ENCODE measurements at places on chromosomes 5 and 9. TPM values are rescaled to one million over a fixed set of nuclear protein-coding genes. Genes with fewer than 3 reads are reported as not detected.

GRCh38 chr5:171669571-171669970, 116.0 kb upstream of the SMIM23 start:
- no peak overlapping the region for H3K4me3 ChIP-seq
- H3K27ac ChIP-seq = no peak overlapping the region
- H3K4me1 ChIP-seq = no peaks in the 10 kb centered on the region
- H3K36me3 ChIP-seq = no peaks in the 10 kb centered on the region
- H3K27me3 ChIP-seq = no peaks in the 10 kb centered on the region

DNA sequence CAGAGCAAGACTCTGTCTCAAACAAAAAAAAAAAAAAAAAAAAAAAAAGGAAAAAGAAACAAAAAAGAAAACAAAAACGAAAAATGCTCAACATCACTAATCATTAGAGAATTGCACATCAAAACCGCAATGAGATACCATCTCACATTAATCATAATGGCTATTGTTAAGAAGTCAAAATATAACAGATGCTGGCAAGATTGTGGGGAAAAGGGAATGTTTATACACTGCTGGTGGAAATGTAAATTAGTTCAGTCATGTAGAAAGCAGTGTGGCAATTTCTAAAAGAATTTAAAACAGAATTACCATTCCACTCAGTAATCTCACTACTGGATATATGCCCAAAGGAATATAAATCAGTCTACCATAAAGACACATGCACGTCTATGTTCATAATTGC, 50.4 kb upstream of the PRR16 start:
- no peak overlapping the region for H3K27ac ChIP-seq
- no peaks in the 10 kb centered on the region for H3K4me1 ChIP-seq
- H3K4me3 ChIP-seq = no peak overlapping the region

DNA sequence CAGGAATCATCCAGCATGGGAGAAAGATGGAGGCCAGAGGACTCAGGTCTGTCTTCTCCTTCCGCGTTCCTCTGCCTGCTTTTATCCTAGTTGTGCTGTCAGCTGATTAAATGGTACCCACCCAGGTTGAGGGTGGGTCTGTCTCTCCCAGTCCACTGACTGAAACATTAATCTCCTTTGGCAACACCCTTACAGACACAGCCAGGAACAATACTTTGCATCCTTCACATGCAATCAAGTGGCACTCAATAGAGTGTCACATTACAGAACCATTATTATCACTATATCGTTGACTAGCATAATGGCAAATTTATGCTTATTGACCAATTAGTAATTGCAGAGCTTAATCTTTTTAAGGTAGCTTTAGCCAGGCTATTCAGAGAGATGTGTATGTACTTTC, 64.8 kb downstream of the UNC13B start:
- peaks cover 43% of the 10 kb centered on the region for H3K4me1 ChIP-seq
- no peak overlapping the region for H3K27ac ChIP-seq
- no peak for DNase-seq
- H3K36me3 ChIP-seq = no peaks in the 10 kb centered on the region
- no peaks in the 10 kb centered on the region for H3K27me3 ChIP-seq

- H3K27ac ChIP-seq = no peak overlapping the region
- no peaks in the 10 kb centered on the region for H3K27me3 ChIP-seq
- no peaks in the 10 kb centered on the region for H3K36me3 ChIP-seq
- DNase-seq = no peak
Observed at GRCh38 chr5:163915481-163915961, 410.1 kb downstream of the MAT2B start.

- H3K27ac ChIP-seq = no peak overlapping the region
- DNase-seq = no peak
- H3K4me1 ChIP-seq = no peaks in the 10 kb centered on the region
- H3K36me3 ChIP-seq = no peaks in the 10 kb centered on the region
Observed at GRCh38 chr9:38224941-38225340, 155.9 kb upstream of the SHB start.

GRCh38 chr9:79976257-79977073, 404.7 kb downstream of the TLE4 start:
- DNase-seq = no peak
- H3K27me3 ChIP-seq = no peaks in the 10 kb centered on the region
- H3K36me3 ChIP-seq = no peaks in the 10 kb centered on the region
- H3K27ac ChIP-seq = peak overlapping the region; percentile 83

- DNase-seq = no peak
- H3K27ac ChIP-seq = no peak overlapping the region
- H3K4me1 ChIP-seq = peaks cover 24% of the 10 kb centered on the region
- H3K36me3 ChIP-seq = peaks cover 65% of the 10 kb centered on the region
- H3K27me3 ChIP-seq = no peaks in the 10 kb centered on the region
Observed at GRCh38 chr5:149616727-149617285, 35.5 kb downstream of the ARHGEF37 start.

DNA sequence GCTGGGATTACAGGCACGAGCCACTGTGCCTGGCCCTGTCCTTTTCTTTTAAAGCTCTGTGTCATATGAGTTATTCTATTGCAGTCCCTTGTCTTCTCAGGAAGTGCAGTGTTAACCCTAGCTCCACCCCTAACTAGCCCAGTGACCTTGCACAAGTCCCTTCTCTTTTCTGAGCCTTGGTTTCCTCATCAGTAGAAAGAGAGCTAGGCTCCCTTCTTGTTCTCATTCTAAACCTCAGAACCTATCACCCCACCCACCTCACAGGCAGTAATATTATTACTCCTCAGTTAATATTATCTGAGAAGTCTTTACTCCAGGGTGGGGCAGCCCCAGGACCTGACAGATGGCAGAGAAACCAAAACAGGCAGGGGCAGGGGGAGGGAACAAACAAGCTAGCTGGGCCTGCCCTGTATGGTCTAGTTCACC, 7.2 kb downstream of the CYFIP2 start:
- H3K4me1 ChIP-seq = peaks cover 3% of the 10 kb centered on the region
- no peak overlapping the region for H3K27ac ChIP-seq
- H3K27me3 ChIP-seq = no peaks in the 10 kb centered on the region
- no peak for DNase-seq

- DNase-seq = no peak
- no peak overlapping the region for H3K4me3 ChIP-seq
- H3K27ac ChIP-seq = no peak overlapping the region
- H3K36me3 ChIP-seq = no peaks in the 10 kb centered on the region
- H3K27me3 ChIP-seq = no peaks in the 10 kb centered on the region
- H3K4me1 ChIP-seq = peaks cover 8% of the 10 kb centered on the region
Observed at GRCh38 chr9:95499847-95500246, 16.9 kb downstream of the PTCH1 start.

GRCh38 chr5:150023136-150023535, 22.6 kb downstream of the HMGXB3 start:
- no peak overlapping the region for H3K4me3 ChIP-seq
- H3K27me3 ChIP-seq = no peaks in the 10 kb centered on the region
- peaks cover 98% of the 10 kb centered on the region for H3K36me3 ChIP-seq
- DNase-seq = no peak
- peaks cover 26% of the 10 kb centered on the region for H3K4me1 ChIP-seq

- no peak for DNase-seq
- no peaks in the 10 kb centered on the region for H3K4me1 ChIP-seq
- H3K27ac ChIP-seq = no peak overlapping the region
Observed at GRCh38 chr5:112125903-112126302, 293.2 kb downstream of the EPB41L4A start.

The OTP gene
- not detected for total RNA-seq

The DCTN3 gene
- total RNA-seq = 102 TPM

The SIT1 gene
- 0.26 TPM for total RNA-seq

The TMEM252 gene
- total RNA-seq = not detected

Data from psoas muscle (tissue), 8 donors.